Inflammatory macrophage treated with lipopolysaccharide for 4 hours (primary cell): ENCODE measurements at places on chromosomes 12 and 14.

- DNase-seq: no peak
Observed at GRCh38 chr12:127925971-127926370, 341.0 kb upstream of the TMEM132C start.

GRCh38 chr12:131098178-131098981, 144.7 kb downstream of the ADGRD1 start:
- no peak for DNase-seq

DNA sequence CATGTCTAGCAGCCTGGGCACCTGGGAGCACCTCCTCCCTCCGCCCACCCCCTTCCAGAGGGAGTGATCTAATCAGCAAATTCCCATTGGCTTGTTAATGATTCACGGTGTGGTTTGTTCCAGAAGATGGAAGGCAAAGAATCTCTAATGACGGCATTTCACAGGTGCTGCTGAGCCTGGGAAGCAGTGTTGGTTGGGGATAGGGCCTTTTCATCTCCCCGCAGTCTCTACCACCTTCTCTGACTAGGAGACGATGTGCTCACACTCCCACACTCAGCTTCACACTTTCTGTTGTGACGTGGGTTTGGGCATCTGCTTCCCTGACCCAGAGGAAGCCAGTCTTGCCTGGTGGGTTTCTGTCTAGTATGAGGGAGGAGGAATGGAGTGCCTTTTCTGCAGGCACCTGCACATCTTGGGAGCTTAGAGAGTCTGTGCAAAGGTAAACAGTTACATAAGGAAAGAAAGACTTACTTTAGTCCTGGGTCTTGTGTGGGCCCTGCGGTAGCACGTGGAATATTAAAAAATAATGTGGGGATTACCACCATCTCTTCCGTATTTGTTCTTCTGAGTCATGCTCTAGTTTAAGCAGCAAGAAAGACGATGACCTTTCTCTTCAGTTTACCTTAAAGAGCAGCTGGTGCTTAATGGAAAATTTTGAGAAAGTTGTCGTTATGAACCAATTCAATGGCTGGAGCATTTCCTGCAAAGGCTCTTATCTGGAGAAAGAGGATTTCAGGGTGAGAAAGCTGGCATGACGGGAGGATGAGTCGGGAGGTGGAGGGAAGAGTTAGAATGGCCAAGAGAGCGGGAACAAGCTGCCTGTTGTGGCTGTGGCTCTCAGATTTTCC, 70.6 kb upstream of the ARHGAP5 start:
- DNase-seq: no peak

DNA sequence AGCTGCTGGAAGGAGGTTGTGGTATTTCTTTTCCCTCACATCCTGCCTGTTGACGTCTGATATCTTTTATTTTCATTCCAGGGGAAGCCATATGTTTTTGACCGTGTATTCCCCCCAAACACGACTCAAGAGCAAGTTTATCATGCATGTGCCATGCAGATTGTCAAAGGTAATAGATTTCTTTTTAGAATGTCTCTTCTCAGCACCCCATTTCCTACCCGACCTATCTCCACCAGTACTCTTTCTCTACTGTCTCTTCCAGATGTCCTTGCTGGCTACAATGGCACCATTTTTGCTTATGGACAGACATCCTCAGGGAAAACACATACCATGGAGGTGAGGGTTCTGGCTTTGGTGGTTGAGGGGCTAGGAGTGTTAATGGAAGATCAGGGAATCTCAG, 13.5 kb downstream of the KIF5A start:
- no peak for DNase-seq

GRCh38 chr14:60722107-60722356, 2.1 kb downstream of the SIX4 start:
- DNase-seq: no peak

GRCh38 chr12:124923905-124924734, 9.7 kb upstream of the UBC start:
- DNase-seq: peak; percentile 15

- no peak for DNase-seq
Observed at GRCh38 chr14:92481811-92482555, 31.6 kb upstream of the RIN3 start.

DNA sequence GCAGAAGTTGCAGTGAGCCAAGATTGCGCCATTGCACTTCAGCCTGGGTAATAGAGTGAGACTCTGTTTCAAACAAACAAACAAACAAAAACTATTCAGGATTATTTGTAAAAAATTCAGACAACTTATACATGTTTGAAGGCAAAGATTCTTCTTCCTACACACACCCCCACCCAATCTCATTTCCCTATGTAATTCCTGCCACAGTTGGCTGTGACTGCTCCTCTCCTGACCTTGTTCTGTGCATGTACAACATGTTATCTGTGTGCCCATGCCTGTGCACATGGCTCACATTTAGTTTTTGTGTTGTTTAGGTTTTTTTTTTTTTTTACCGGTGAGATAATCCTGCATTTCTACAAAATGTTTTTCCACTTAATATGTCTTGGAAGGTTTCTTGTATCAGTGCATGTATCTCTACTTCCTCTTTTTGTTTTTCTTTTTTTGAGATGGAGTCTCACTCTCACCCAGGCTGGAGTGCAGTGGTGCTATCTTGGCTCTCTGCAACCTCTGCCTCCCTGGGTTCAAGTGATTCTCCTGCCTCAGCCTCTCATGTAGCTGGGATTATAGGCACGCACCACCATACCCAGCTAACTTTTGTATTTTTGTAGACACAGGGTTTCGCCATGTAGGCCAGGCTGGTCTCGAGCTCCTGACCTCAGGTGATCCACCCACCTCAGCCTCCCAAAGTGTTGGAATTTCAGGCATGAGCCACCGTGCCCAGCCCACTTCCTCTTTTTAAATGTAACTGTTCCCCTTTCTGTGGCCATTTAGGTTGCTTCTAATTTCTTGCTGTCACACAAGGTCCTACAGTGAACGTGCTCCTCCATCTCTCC, 8.7 kb downstream of the CFAP251 start:
- DNase-seq: peak; percentile 72

GRCh38 chr14:104723651-104724406, at the start of gene ADSS1:
Gene ADSS1, plus strand, starts transcription at chr14:104724229. Its CDS starts 42 bp downstream, at chr14:104724271.
- peak; percentile 58 for DNase-seq

GRCh38 chr12:11171969-11172675, 1.1 kb downstream of the SMIM10L1 start:
- DNase-seq: peak; percentile 2

DNA sequence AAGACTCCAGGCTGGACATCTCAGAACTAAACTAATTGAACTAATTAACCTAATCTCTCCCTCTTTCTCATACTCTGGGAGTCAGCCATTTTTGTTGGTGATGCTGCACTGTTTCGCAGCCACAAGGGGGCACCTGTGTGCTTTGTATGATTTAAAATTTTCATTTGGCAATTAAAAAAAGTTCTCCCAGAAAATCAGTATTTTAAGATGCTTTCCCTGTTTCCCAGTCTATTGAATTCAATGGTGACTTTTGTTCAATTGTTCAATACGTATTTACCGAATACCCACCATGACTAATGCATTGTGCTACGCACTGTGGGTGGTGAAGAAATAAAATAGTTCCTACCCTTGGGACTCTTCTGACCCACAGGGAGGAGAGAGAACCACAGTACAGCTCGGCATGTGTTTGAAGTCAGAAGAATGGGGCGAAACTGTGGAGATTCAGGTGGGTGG, 63.7 kb downstream of the ZNF664 start:
- DNase-seq: peak; percentile 48

DNA sequence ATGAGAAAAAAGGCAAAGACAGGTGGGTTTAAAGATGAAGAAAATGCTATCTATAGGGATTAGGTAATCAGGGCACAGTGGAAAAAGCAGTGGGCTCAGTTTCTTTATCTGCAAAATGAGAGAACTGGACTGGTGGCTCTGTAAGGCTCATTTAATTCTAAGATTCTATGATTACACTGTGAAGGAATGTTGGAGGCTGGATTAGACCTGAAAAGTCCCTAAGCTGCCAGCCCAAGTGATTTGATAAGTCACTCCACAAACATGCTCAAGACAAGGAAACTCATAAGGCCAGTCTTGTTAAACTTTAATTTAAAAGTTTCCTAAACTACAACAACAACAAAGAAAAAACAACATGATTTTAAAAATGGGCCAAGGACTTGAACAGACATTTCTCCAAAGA, 75.1 kb downstream of the DCAF5 start:
- no peak for DNase-seq

GRCh38 chr14:23173031-23173430, 10.4 kb downstream of the SLC7A8 start:
- DNase-seq: peak; percentile 94

DNA sequence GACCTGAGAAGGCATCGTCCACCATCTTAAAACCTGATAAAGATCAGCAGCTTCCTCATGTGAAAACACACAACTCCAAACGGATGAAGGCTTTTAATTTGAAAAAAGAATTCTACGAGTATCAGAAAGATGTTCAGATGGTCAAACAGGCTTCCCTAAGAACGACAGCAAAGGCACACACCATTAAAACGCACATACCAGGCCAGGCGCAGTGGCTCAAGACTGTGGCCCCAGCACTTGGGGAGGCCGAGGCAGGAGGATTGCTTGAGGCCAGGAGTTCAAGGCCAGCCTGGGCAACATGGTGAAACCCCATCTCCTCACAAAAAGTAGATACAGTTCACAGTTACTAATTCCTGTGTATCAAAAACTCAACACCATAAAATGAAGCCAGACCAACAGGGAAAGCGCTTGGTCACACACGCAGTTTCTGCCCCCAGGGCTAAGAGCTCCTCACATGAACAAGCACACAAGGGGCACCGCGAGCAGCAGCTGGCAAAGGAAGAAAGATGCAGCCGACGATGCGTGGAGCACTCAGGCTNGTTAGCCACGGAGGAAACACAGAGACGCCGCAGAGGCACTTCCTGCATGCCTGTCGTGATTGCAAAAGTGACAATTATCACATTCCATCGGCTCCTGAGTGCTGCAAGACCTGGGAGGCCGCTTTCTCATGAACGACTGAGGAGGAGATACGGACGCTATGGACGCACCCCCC, 78.0 kb downstream of the NOC4L start:
- DNase-seq: peak; percentile 52

DNA sequence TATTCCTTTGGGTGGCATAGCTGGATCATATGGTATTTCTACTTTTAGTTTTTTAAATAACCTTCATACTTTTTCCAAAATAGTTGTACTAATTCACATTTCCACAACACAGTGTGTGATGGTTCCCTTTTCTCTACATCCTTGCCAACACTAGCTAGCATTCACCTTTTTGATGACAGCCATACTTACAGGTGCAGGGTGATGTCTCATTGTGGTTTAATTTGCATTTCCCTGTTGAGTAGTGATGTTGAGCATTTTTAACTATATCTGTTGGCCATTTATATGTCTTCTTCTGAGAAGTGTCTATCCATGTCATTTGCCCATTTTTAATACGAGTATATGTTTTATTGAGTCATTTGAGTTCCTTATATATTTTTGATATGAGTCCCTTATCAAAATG, 96.1 kb downstream of the TSHR start:
- DNase-seq: no peak

- DNase-seq: no peak
Observed at GRCh38 chr14:39264057-39264456, 30.3 kb downstream of the MIA2 start.

- peak; percentile 74 for DNase-seq
Observed at GRCh38 chr12:39103552-39104165, 198.3 kb upstream of the CPNE8 start.

GRCh38 chr14:104592785-104593184, 11.8 kb downstream of the TMEM179 start:
- no peak for DNase-seq

DNA sequence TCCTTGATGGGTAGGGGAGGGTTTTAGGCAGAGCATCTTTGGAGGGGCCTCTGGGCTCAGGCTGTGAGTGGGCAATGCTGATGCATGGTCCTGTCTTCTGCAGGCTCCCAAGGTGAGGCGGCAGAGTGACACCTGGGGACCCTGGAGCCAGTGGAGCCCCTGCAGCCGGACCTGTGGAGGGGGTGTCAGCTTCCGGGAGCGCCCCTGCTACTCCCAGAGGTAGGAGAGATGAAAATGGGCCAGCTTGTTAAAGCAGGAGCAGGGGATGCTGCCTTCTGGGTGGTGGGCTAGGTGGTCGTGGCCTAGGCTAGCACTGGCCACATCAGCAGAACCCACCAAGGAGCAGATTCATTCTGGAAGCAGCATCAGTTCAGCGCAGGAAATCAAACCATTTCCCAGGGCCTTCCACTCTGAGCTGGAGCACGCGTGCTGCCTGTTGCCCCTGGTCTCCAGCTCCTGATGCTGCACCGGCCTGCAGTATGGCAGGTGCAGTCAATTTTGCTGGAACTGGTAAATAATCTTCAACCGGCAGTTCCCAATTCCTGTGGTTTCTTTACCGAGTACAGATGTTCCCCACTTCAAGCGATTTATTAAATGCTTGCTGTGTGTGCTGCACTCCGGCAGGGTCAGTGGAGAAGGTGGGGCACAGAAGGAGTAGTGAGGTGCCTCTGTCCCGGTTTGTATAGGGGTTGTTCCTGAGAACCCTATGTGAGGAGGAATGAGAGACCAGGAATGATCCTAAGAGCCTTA, 7.4 kb downstream of the PAPLN start:
- DNase-seq: no peak

GRCh38 chr12:107490010-107490409, 195.6 kb upstream of the PWP1 start:
- DNase-seq: no peak

DNA sequence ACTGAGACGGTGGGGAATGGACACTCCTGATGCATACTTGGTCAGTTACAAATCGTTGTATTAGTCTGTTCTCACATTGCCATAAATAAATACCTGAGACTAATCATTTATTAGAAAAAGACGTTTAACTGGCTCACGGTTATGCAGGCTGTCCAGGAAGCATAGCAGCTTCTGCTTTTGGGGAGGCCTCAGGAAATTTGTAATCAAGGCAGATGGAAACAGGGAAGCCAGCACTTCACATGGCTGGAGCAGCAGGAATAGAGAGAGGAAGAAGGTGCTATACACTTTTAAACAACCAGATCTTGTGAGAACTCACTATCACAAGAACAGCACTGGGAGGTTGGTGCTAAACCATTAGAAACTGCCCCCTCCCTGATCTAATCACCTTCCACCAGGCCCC, 418.2 kb downstream of the FLRT2 start:
- DNase-seq: peak; percentile 65

DNA sequence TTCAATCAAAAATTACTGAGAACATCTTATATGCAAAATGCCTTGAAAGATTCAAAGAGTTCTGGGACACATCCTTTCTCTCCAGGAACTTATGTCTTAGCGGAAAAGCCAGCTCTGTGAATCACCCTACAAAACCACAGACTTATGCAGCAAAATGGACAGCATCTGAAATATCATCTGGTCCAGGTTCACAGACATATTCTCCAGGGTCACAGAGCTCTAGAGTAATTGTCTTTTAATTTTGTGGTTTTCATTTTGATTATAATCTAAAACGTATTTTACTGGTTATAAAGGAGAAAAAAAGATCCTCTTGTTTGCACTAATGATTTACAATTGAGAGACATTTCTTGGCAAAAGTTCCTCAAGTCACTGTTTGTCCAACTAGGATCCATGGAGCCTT, 246.2 kb downstream of the MSRB3 start:
- DNase-seq: no peak

DNA sequence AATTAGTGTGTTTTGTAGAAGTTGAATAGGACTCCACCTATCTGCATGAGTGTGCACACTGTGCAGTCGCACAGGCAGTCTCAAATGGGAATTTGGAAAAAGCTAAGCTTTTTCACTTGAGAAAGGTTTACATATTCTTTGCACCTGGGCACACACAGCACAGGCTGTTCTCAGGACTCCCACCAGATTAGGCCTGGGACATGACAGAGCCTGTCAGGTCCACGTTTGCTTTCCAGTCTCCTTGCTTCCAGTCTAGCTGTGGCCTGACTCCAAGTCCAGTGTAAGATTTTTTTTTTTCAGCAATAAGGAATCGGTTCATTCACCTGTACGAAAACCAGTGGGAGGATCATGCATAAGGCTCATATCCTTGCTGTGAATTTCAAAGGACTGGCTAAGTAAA, 181.3 kb downstream of the ZFP36L1 start:
- DNase-seq: no peak

GRCh38 chr14:67370830-67371229, 10.7 kb downstream of the EIF2S1 start:
- DNase-seq: no peak
